Renal cortex interstitium (tissue), 15 donors: ENCODE measurements at places on chromosomes 11 and 22. TPM values are rescaled to one million over a fixed set of nuclear protein-coding genes. Genes with fewer than 3 reads are reported as not detected.
A peak's percentile ranks its signal among the peaks of the same experiment; 100 is the strongest.

The CD81 gene
- polyA plus RNA-seq = 587 TPM

DNA sequence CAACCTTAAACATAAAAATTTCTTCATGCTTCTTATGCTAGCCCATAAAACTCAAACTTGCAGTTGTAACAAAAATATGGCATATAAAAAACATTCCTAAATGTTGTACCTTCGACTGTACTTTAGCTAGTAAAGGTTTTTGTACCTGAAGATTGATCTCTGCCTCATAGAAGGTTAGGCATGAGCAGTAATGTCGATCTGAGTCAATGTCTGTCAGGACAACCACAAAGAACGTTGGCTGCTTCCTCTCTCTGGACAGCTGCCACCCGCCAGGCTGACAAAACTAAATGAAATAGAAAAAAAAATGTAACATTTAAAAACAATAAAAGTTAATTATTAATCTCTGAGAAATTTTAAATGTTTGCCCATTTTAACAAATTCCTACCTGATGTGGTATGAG lies 251.3 kb downstream of the SBF2 start:
- DNase-seq = no peak

DNA sequence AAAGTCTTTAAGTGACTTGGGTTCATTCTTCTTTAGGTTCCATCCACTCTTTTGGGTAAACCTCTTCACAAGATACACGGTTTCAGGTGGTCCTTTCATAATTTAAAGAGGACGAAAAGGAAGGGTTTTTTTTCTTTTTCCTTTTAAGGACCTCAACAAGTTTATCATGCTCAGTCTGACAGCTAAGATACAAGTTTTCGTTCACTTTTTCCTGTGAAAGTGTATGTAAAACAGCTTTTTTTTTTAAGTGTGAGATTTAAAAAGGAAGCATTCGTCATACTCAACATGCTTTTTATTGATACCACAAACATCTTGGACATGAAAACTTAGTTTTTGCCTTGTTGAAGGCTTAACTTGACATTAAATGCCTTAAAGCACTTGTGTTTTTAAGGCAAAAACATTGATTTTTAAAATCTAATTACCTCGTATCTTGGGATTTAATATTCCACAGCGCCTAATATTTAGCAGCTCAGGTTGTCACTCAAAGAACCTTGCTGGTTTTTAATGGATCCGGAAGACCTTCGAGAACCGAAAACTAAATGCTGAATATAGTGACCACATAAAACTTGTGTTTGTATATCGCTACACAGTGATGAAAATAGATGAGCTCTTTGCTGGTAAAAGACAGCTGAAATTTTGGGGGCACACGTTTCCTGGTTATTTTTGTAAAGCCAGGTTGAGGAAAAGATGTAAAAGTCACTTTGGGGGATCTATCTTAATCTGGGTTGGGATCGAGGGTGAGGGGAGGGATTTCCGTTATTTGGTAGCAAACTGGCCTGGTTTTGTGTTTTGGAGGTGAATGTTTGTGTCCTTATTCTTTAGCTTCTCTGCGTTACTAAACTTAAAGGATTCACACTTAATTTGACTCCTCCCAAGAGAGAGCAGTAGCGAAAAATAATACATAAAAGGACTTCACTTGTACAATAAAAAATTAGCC lies 2.3 kb downstream of the PCF11 start:
- DNase-seq = no peak

The PHOX2A gene
- polyA plus RNA-seq = not detected

The SCARF2 gene
- polyA plus RNA-seq = 22.5 TPM

The MYO18B gene
- polyA plus RNA-seq = 0.07 TPM

- no peak for DNase-seq
Measured at GRCh38 chr22:30481711-30482110, 9.9 kb upstream of the SEC14L3 start.

GRCh38 chr11:134661660-134662059 lies 249.6 kb upstream of the B3GAT1 start:
- DNase-seq = no peak

GRCh38 chr11:112290493-112290850 lies 29.8 kb upstream of the PLET1 start:
- DNase-seq = no peak

DNA sequence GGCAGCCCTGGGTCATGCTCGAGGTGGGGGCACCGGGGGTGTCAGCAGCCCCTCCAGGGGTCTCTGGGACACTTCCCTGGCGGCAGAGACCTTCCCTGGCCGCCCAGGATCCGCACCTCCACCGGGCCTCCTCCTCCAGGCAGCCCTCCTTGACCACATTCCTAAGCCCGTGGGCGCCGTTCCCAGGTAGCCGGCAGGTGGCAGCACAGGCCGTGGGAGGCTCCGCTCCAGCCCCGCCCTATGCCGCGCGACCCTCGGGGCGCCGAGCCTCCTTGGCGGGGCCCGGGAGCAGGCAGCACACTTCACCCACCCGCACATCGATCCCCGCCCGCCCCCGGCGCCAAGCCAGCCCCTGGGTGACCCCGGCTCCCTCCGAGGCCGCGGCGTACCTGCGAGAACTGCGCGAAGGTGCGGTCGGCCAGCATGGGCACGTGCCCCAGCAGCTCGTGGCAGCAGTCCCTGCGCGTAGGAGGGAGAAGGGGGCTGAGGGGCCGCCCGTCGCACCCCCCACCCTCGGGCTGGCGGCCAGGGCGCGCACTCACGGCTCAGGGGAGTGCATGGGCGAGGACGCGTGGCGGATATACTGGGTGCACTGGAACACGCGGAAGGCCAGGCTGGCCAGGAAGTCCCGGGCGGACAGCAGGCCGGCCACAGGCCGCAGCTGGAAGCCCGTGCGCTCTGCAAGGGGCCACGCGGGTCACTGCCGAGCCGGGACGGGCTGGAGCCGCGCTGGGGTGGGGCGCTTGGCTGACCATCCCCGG lies 5.3 kb upstream of the INS start:
- DNase-seq = no peak

DNA sequence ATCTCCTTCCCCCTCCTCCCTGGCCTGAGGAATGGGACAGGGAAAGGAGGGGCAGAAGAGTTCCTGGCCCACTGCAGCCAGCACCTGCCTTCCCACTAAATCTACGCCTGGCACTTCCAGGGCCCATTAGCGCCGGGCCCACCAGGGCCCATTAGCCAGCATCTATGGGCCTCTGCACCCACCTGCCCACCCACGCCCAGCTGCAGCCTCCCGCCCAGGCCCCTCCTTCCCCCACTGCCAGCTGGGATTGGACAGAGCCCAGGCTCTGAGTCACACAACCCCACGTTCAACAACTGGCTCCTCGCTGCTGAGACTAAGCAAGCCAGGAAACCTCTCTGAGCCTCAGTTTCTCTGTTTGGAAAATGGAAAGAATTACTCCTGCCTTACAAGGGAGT lies 48.7 kb downstream of the CYTH4 start:
- no peak for DNase-seq

The LRRC10B gene
- polyA plus RNA-seq = 1.1 TPM

- no peak for DNase-seq
Measured at GRCh38 chr11:63667995-63668795, 3.0 kb downstream of the ATL3 start.

DNA sequence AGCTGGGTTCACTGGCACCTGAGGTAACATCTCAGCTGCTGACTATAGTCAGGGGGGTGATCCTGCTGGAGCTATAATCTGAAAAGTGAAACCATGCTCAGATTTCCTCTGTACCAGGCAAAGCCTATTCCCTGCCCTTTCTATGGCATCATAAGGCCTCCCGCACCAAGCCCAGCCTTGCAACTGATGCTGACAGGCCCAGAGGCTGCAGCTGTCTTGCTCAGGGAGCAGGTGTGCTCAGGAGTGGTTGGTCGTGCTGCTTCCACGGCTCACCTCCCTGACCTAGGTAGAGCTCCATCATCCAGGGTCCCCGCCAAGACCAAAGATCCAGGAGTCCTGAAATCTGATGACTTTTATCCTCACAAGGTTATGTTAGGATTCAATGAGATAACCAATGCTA lies 121.7 kb downstream of the FEZ1 start:
- no peak for DNase-seq

DNA sequence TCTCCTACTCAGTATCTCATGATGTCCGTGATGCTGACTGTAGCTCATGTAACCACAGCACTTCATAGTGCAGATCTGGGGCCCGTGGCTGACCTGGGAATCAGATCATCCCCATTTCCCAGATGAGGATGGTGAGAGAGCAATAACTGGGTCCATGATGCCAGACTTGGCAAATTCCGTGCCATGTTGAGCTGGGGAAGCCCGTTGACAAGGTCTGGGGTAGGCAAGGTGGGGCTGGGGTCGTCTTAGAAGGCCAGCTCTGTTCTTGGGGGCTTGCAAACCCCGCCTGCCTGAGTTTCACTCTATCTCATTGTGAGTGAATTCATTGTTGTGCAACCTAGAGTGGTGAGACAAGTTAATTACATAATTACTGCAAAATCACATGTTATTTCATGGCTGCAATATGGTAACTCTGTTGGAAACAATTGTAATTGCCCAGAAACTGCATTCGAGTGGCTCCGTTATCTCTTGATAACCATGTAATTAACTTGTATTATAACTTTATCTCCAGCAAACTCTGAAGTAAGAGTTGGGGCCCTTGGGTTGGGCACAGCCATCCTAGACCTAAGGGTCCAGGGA lies 41.7 kb downstream of the LMO1 start:
- no peak for DNase-seq

The LMO1 gene
- 1.0 TPM for polyA plus RNA-seq

GRCh38 chr22:24325105-24325757 lies 54.6 kb downstream of the SPECC1L start:
- DNase-seq = peak; percentile 60

- no peak for DNase-seq
Measured at GRCh38 chr22:44807915-44808690, 55.7 kb downstream of the ARHGAP8 start.

The JAM3 gene
- 55.1 TPM for polyA plus RNA-seq

- DNase-seq = no peak
Measured at GRCh38 chr11:17560281-17561110, 13.4 kb downstream of the OTOG start.

DNA sequence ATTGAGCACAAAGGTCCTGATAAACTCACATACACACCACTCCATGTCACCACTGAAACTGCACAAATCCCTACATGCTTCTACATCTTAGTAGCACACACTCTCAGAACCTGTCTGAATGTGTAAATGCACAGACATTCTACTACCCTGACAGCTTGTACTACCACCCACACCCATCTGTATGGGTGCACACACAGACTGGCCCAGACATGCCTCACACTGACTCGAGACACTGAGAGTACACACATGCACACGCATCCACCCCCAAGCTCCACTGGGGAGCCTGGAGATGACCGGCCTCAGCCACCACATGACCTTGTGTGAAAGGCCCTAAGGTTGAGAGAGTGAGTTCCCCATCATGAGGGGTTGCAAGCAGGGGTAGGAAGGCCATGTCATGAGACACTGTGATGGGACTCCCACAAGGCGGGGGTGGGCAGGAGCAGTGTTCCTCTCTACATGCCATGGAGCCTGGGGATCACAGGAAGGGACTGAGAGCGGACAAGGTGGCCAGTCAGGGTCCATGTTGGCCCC lies 28.1 kb downstream of the ARAP1 start:
- DNase-seq = no peak

DNA sequence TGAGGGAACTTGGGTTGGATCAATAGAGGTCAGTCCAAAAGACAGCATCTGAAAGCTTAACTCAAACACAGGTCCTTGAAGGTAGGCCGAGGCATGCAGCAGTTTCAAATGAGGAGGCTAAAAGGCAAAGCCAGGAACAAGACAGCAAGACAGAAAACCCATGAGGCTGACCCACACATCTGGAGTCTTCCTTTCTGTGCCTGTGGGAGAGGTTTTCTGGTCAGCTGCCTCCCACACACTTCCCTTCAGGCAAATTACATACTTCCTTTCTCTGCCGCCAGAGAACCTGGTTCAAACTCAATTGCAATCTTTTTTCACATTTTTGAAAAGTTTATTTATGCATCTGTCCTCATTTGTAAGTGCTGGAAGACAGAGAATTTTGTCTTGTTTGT lies 29.8 kb upstream of the CRTAM start:
- DNase-seq = no peak

The P2RY2 gene
- polyA plus RNA-seq = 0.55 TPM

DNA sequence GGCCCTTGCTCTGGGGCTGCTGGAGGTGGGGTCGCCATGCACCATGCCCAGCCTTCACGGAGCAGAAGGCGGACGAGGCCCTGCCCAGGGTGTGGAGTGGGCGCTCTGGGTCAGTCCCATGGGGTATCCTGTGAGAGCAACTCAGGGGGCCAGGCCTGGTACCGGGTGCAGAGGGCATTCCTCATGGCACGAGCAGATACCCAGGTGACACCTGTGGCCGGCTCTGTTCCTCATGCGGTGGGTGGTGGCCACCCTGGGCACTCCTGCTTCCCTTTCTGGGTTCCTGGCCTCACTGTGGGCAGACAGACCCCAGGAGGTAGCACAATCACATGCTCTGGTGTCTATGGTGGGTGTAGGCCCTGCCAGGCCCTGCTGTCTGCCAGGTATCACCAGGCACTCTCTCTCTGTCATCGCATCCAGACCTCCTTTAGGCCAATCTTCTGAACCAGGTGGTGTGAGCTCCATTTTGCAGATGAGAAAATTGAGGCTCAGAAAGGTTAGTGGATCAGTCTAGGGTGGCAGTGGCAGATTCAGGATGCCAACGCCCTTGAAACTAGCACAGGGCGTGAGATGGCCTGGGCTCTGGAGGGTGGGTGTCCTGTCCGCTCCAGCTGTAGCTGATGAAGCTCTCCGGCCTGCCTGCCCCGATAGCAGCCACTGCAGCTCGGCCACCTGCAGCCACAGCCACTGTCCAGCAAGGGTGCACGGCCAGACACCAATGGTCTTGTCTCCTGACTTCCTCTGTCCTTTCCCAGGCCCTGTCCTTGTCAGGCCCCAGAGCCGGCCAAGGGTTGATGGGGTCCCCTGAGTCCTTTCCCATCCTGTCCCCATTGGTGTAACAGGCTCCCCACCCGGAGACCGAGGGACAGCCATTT lies 15.1 kb downstream of the DGKZ start:
- DNase-seq = no peak
